ENCODE measurements at places on chromosomes 12 and 14. TPM values are rescaled to one million over a fixed set of nuclear protein-coding genes. Genes with fewer than 3 reads are reported as not detected.

Gene PPFIA2
- total RNA-seq: 0.67 TPM

Gene RHEBL1
- total RNA-seq: 1.2 TPM

Gene SLC10A1
- not detected for total RNA-seq

- peak overlapping the region; percentile 71 for H3K27ac ChIP-seq
- DNase-seq: no peak
- H3K36me3 ChIP-seq: peaks cover 3% of the 10 kb centered on the region
Observed at GRCh38 chr14:30569216-30569902, 10.4 kb downstream of the G2E3 start.

DNA sequence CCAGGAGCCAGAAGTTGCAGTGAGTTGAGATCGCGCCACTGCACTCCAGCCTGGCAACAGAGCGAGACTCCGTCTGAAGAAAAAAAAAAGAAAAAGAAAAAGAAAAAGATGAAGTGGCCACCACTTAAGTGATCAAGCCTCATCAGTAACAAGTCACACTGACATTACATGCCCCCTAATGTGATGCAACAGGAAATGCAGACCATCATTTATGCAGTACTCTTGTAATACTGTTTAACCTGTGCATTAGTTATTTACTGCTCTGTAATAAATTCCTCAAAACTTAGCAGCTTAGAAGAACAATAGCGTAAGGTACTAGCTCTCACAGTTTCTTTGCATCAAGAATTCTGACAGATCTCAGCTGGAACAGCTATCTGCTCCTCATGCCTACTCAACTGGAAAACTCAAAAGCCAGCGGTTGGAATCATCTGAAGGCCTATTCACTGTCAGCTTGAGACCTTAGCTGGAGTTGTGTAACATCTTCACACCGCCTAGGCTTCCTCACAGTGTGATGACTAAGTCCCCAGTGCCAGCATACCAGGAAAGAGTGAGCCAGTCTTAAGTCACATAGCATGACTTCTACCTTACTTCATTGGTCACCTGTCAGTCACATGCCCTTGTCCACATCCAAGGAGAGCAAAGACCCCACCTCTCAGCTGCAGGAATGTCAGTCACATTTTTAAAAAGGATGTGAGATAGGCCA, 31.5 kb downstream of the EPS8 start:
- no peaks in the 10 kb centered on the region for H3K27me3 ChIP-seq
- no peak overlapping the region for H3K4me3 ChIP-seq
- DNase-seq: no peak
- H3K4me1 ChIP-seq: peaks cover 85% of the 10 kb centered on the region

GRCh38 chr12:6554168-6555017, 1.4 kb downstream of the IFFO1 start:
- H3K4me3 ChIP-seq: peak overlapping the region; percentile 84
- H3K36me3 ChIP-seq: peaks cover 3% of the 10 kb centered on the region
- H3K4me1 ChIP-seq: peaks cover 47% of the 10 kb centered on the region
- peak; percentile 92 for DNase-seq

DNA sequence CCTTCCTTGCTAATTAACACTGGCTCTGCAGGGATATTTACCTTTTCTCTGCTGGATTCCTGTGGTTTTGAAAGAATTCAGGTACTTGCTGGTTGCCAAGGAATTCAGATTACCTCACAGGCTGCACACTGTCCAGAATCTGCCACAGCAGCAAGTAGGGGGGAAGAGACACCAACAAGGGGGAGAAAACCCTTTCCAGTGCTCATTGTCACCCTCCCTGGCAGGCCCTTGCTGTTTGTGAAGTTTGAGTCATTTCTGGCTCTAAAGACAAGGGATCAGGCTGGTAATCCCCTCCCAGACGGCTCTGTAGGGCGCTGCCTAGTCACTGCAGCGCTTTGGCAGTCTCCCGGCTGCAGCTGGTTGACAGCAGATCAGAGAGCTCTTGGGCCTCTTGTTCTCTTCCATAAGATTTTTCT, 50.8 kb downstream of the TTLL5 start:
- H3K36me3 ChIP-seq: no peaks in the 10 kb centered on the region
- no peaks in the 10 kb centered on the region for H3K27me3 ChIP-seq

DNA sequence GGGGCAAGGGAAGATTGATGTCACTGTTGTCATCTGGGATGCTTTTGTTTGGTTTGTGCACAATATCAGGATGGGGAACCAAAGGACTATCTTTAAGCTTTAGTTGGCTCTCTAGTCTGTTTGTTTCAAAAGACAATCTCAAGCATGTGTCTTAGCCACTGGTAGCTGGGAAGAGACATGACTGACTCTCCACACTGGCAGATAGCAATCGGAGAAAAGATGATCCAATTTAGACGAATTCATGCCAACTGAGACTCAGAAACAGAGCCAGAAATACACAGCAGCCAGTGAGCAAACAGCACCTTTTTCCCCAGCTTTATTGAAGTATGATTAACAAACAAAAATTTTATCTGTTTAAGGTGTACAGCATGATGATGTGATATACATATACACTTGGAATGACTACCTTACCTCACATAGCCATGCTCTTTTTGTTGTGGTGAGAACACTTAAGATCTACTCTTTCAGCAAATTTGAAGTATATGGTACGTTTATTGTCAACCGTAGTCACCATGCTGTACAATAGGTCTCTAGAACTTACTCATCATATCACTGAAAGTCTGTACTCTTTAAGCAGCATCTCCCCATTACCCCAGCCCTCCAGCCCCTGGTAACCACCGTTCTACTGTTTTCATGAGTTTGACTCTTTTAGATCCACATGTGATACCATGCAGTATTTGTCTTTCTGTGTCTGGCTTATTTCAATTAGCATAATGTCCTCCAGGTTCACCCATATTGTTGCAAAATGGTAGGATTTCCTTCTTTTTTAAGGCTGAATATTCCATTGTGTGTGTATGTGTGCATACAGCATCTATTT, 50.6 kb downstream of the DUSP16 start:
- DNase-seq: no peak
- H3K27me3 ChIP-seq: no peaks in the 10 kb centered on the region
- peaks cover 10% of the 10 kb centered on the region for H3K4me1 ChIP-seq
- no peak overlapping the region for H3K27ac ChIP-seq
- H3K36me3 ChIP-seq: peaks cover 9% of the 10 kb centered on the region
